ENCODE measurements at places on chromosomes 13 and 19.

DNA sequence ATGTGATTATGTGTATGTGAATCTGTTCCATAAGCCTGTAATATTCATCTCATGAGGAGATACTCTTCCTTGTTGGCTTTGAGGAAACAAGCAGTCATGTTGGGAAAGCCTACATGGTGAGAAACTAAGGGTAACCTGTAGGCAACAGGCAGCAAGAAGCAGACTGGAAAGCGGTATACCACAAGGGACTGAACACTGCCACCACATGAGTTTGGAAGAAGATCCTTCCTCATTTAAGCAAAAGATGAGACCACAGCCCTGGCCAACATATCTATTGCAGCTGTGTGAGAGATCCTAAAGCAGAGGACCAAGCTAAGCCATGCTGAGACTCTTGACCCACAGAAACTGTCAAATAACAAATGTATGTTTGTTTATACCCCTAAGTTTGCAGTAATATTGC, 134.8 kb downstream of the B3GLCT start:
- DNase-seq = no peak

GRCh38 chr19:10452726-10453618, 32.6 kb downstream of the PDE4A start:
- DNase-seq = no peak

GRCh38 chr19:49658139-49658517, 7.5 kb downstream of the IRF3 start:
- no peak for DNase-seq

GRCh38 chr13:36630181-36630803, 43.5 kb upstream of the SERTM1 start:
- DNase-seq = no peak

DNA sequence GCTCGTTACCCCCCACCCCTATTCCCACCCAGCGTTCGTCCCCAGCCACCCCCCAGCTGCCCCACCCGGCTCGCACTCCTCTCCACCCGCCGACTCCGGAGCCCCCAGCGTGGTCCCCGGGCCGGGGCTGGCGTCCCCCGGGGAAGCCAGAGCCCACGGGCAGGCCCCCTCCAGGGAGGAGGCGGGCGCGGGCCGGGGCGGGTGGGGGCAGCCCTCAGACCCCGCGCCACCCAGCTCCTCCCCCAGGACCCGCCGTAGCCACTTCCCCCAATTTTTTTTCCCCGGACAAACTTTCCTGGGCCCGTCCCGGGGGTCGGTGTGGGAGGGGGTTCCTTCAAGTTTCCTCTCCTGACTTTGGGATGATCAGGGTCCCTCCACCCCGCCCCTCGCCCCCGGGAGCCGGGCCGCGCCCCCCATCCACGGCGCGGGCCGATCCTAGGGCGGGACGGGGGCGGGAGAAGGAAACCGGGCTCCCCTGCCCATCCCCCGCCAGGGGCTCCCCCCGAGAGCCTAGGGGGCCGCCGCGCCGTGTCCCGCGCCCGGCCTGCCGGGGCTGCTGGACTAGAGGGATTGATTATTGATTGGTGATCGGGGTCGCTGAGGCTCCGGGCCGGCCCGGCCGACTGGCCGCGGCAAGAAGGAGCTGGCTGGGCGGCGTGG, 927 bp upstream of the TSHZ3 start:
- no peak for DNase-seq

- peak; percentile 48 for DNase-seq
These were observed 43.8 kb downstream of the DCT start for GRCh38 chr13:94435604-94436226.

DNA sequence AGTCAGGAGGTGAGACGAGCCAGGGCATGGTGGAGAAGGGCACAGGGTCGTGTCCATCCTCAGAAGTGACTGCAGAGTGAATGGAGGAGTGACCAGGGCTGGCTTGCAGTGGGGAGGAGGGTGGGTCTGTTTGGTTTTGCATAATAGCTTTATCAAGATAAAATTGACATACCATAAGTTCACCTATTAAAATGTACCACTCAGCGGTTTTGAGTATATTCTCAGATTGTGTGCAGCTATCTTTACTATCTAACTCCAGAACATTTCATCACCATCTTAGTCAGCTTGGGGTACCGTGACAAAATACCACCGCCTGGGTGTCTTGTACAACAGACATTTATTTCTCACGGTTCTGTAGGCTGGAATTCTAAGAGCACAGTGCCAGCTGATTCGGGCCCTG, 13.2 kb downstream of the ZNF8 start:
- no peak for DNase-seq

DNA sequence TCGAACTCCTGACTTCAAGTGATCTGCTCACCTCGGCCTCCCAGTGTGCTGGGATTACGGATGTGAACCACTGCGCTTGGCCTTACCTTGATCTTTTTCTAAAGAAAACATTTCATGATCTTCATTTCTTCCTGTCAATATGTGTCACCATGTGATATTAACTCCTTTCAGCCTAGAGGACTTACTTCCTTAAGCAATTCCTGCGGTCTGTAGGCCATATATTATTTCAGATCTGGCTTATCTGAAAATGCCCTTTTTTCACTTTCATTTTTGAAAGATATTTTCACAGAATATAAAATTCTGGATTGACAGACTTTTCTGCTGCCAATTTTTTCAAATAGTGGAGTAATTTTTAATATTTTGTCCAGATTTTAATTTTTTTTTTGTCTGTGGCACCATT, 2.0 kb upstream of the GPR32 start:
- DNase-seq = no peak

GRCh38 chr19:14473073-14473977, 1.8 kb downstream of the PTGER1 start:
- no peak for DNase-seq

GRCh38 chr19:6126335-6126974, 9.0 kb upstream of the ACSBG2 start:
- peak; percentile 28 for DNase-seq

DNA sequence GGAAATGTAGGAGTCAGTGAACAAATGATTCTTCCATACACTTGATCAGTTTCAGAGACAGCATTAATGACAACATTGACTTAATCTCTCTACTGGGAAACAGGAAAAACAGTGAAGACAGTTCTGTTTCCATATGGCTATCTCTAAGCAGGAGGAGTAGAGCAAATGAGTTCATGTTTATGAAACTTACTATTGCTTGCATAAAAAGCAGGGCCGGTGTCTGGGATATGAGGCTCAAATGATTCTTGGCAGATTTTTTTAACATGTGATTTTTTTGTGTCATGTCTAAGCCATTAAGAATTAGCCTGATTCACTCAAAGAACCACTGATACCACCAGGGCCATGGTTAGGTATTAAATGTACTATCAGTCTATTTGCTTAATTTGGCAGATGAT, 141.9 kb downstream of the SLC7A1 start:
- DNase-seq = no peak

- DNase-seq = no peak
These were observed 57.9 kb downstream of the GADD45B start for GRCh38 chr19:2533686-2534422.

GRCh38 chr13:24042710-24043440, 117.6 kb upstream of the SPATA13 start:
- DNase-seq = no peak

GRCh38 chr19:47663435-47663910, 49.7 kb upstream of the EHD2 start:
- no peak for DNase-seq

Data from hematopoietic multipotent progenitor cell treated with erythropoietin and hydrocortisone succinate and interleukin-3 and kit ligand, for 15 days (in vitro differentiated cells).